ENCODE measurements at places on chromosomes 16 and 17. TPM values are rescaled to one million over a fixed set of nuclear protein-coding genes. Genes with fewer than 3 reads are reported as not detected.

Gene DLX3
- total RNA-seq, result 0.26 TPM

Gene SRCIN1
- total RNA-seq, result under 0.01 TPM

Gene AANAT
- total RNA-seq, result not detected

Gene CD300H
- total RNA-seq, result not detected

Gene ARL17B
- 3.0 TPM for total RNA-seq

Gene ACE
- total RNA-seq, result 0.93 TPM

Gene PABPN1L
- total RNA-seq, result not detected

Gene TP53TG3D
- not detected for total RNA-seq

Gene PITPNC1
- total RNA-seq, result 117 TPM

Gene MLKL
- 16.2 TPM for total RNA-seq

Gene KIFC3
- total RNA-seq, result 52.8 TPM

Gene EPX
- not detected for total RNA-seq

Gene TRAPPC1
- total RNA-seq, result 60.6 TPM

Gene KIAA0513
- 19.0 TPM for total RNA-seq

Gene INPP5K
- 31.4 TPM for total RNA-seq

Gene GRAP
- 0.79 TPM for total RNA-seq

Gene KRTAP4-5
- total RNA-seq, result not detected

Gene KRTAP1-1
- total RNA-seq, result not detected

Gene DOK4
- total RNA-seq, result 42.9 TPM

Gene FBXW10B
- total RNA-seq, result 0.56 TPM

Gene TMC8
- total RNA-seq, result not detected

Gene NPIPA5
- 2.8 TPM for total RNA-seq

Gene CBFA2T3
- 0.06 TPM for total RNA-seq

Gene ZNF747
- 9.1 TPM for total RNA-seq

Gene BRICD5
- 1.7 TPM for total RNA-seq

Gene PPL
- total RNA-seq, result 15.2 TPM

Gene STUB1
- 130 TPM for total RNA-seq

Gene PSMB10
- total RNA-seq, result 61.7 TPM

Gene STXBP4
- 5.8 TPM for total RNA-seq

Gene CCL16
- total RNA-seq, result not detected

Gene CRYM
- total RNA-seq, result 0.26 TPM

Gene LLGL2
- total RNA-seq, result 0.44 TPM
